ENCODE measurements at places on chromosomes 16 and 17.

- no peaks in the 10 kb centered on the region for H3K4me1 ChIP-seq
- H3K36me3 ChIP-seq, result no peaks in the 10 kb centered on the region
- no peak overlapping the region for H3K27ac ChIP-seq
- peaks cover 36% of the 10 kb centered on the region for H3K27me3 ChIP-seq
- no peak overlapping the region for H3K4me3 ChIP-seq
Observed at GRCh38 chr16:26554030-26554429, 512.7 kb upstream of the C16orf82 start.

GRCh38 chr16:85891033-85891775 lies 7.8 kb upstream of the IRF8 start:
- no peak overlapping the region for H3K4me3 ChIP-seq
- no peak overlapping the region for H3K27ac ChIP-seq
- H3K36me3 ChIP-seq, result no peaks in the 10 kb centered on the region
- peaks cover 42% of the 10 kb centered on the region for H3K4me1 ChIP-seq
- H3K27me3 ChIP-seq, result no peaks in the 10 kb centered on the region

- H3K4me1 ChIP-seq, result peaks cover 15% of the 10 kb centered on the region
- H3K27me3 ChIP-seq, result no peaks in the 10 kb centered on the region
- no peak overlapping the region for H3K4me3 ChIP-seq
- peaks cover 35% of the 10 kb centered on the region for H3K36me3 ChIP-seq
- no peak for DNase-seq
Observed at GRCh38 chr16:375927-376816, 5.6 kb downstream of the PGAP6 start.

GRCh38 chr17:77610972-77611521 lies 347.5 kb upstream of the TNRC6C start:
- peaks cover 26% of the 10 kb centered on the region for H3K4me1 ChIP-seq
- no peaks in the 10 kb centered on the region for H3K36me3 ChIP-seq
- no peaks in the 10 kb centered on the region for H3K27me3 ChIP-seq
- H3K4me3 ChIP-seq, result no peak overlapping the region
- H3K27ac ChIP-seq, result peak overlapping the region; percentile 88
- DNase-seq, result peak; percentile 29

DNA sequence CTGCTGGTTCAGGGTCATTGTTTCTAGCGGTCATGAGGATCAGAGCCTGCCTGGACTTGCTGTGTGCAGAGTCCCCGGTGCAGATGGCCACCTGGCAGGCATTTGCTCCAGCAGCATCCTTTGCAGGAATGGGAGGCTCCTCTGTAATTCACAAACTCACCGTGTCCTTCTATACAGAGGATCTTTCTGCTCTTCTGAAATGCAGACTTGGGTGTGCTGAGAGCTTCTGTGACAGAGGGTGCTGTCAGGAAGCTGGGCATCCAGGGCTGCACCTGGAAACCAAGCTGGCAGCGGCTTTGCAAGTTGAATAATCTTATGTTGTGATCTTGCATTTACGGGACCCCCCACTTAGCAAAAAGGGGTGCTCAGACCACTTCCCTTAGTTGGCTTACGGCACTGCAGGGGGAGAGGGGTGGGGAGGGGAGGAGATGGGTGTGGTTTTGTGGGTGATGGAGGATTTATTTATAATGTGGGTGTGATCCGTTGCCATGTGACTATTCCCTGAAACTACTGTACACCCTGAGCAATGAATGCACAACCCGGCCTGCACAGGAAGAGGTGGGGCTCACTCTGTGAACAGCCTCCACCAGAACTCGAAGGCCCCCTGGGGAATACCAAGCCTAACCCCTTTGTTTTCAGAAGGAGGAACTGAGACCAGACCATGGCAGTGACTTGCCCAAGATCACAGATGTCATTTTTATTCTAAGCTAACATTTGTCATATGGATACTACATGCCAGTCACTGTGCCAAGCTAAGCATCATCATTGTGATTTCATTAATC lies 178.3 kb downstream of the PRKCB start:
- H3K4me1 ChIP-seq, result peaks cover 55% of the 10 kb centered on the region
- DNase-seq, result peak; percentile 66
- H3K36me3 ChIP-seq, result peaks cover 6% of the 10 kb centered on the region
- peak overlapping the region; percentile 44 for H3K4me3 ChIP-seq

DNA sequence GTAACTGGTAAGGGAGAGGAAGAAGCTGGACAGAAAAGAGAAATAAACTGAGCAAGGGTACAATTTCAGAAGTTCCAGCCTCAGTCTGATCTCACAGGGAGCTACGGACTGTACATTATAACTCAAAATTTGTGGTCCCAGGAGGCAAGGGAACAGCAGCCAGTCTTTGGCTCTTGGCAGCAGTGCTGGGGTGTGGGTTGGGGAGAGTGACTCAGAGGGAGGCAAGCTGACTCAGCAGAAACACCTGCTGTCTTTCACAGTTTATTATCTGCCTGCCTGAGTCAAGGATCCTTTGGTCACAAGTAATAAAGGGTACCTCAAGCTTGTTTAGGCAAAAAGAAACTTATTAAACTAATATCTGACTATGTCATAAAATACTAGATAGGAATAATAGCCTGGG lies 73.5 kb upstream of the KIF2B start:
- no peaks in the 10 kb centered on the region for H3K27me3 ChIP-seq
- H3K4me1 ChIP-seq, result no peaks in the 10 kb centered on the region
- no peaks in the 10 kb centered on the region for H3K36me3 ChIP-seq
- H3K4me3 ChIP-seq, result no peak overlapping the region
- no peak for DNase-seq
- no peak overlapping the region for H3K27ac ChIP-seq

GRCh38 chr17:61284174-61284573 lies 115.5 kb upstream of the TBX2 start:
- no peak for DNase-seq
- H3K36me3 ChIP-seq, result no peaks in the 10 kb centered on the region
- peaks cover 36% of the 10 kb centered on the region for H3K4me1 ChIP-seq
- no peak overlapping the region for H3K27ac ChIP-seq
- H3K27me3 ChIP-seq, result no peaks in the 10 kb centered on the region

DNA sequence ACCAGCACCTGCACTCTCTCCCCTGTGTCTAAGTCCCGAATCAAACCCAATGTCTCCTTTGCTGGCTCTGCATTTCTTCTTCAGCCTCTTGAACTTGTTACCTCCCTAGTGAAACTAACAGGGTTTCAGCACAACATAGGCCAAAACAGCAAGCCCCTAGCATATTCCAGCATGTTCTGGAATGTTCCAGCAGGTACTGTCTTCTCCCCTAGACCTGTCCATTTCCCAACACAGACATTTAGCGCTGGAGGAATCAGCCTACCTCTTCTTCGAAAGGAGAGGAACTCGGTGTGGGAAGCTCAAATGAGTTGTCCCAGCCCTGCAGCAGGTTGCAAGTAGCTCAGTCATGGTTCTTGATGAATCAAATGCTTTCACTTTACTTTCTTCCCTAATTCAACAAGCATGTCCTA lies 47.1 kb downstream of the LITAF start:
- peak overlapping the region; percentile 20 for H3K27ac ChIP-seq
- H3K4me3 ChIP-seq, result no peak overlapping the region
- no peaks in the 10 kb centered on the region for H3K36me3 ChIP-seq
- peaks cover 13% of the 10 kb centered on the region for H3K4me1 ChIP-seq
- H3K27me3 ChIP-seq, result no peaks in the 10 kb centered on the region
